Immature natural killer cell (primary cell): ENCODE measurements at places on chromosomes 2 and 18. TPM values are rescaled to one million over a fixed set of nuclear protein-coding genes. Genes with fewer than 3 reads are reported as not detected.
A peak's percentile ranks its signal among the peaks of the same experiment; 100 is the strongest.

GRCh38 chr2:168246072-168246482, 1.3 kb downstream of the STK39 start:
- DNase-seq = no peak
- H3K4me1 ChIP-seq = peaks cover 47% of the 10 kb centered on the region
- peak overlapping the region; percentile 97 for H3K27ac ChIP-seq
- peaks cover 14% of the 10 kb centered on the region for H3K27me3 ChIP-seq

GRCh38 chr2:217711188-217711587, 291.6 kb downstream of the TNS1 start:
- no peak for DNase-seq
- H3K4me1 ChIP-seq = no peaks in the 10 kb centered on the region
- peaks cover 2% of the 10 kb centered on the region for H3K27me3 ChIP-seq
- H3K4me3 ChIP-seq = no peak overlapping the region

DNA sequence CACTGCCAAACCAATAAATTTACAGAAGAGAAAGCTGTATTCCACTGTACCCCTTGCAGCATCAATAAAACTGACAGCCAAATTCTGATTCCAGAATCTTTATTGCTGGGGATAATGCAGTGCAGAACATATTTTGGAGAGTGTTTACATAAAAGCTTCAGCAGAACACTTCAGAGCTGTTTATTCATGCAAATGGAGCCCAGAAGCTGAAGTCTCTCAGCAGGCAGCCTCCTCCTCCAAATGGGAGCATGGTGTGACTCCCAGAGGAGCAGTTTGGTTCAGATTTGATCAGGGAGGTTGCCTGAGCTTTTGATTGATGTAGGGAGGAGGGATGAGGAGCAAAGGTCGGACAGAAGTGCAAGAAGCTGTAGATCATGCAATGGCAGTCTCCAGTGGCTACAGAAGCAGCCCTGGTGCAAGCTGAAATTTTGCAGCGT, 22.4 kb downstream of the LHCGR start:
- H3K4me3 ChIP-seq = no peak overlapping the region
- H3K27me3 ChIP-seq = peaks cover 1% of the 10 kb centered on the region
- no peak for DNase-seq
- H3K36me3 ChIP-seq = no peaks in the 10 kb centered on the region

DNA sequence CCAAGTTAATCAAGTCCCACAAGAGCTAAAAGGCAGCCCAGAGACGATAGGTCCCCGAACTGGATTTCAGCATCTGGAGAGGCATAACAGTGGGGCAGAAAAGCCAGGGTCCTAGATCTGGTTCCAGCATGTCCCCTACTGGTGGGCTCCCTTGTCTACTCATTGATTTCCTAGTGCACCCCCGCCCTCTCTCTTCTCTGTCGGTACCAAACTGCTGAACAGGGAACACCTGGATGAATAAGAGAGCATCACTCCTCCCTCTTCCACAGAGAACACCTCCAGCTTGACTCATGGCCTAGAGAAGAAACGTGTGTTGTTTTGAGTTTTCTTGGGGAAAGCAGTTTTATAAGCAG, 101.3 kb downstream of the FOXI3 start:
- H3K27me3 ChIP-seq = peaks cover 5% of the 10 kb centered on the region
- H3K4me3 ChIP-seq = no peak overlapping the region
- no peak for DNase-seq

- H3K4me1 ChIP-seq = no peaks in the 10 kb centered on the region
- peaks cover 3% of the 10 kb centered on the region for H3K36me3 ChIP-seq
- no peak overlapping the region for H3K4me3 ChIP-seq
- peaks cover 3% of the 10 kb centered on the region for H3K27me3 ChIP-seq
Measured at GRCh38 chr2:216590780-216591179, 42.4 kb upstream of the IGFBP2 start.

GRCh38 chr18:14970027-14970426, 222.1 kb downstream of the ANKRD30B start:
- DNase-seq = no peak
- H3K4me3 ChIP-seq = no peak overlapping the region
- no peaks in the 10 kb centered on the region for H3K36me3 ChIP-seq
- H3K27ac ChIP-seq = no peak overlapping the region

DNA sequence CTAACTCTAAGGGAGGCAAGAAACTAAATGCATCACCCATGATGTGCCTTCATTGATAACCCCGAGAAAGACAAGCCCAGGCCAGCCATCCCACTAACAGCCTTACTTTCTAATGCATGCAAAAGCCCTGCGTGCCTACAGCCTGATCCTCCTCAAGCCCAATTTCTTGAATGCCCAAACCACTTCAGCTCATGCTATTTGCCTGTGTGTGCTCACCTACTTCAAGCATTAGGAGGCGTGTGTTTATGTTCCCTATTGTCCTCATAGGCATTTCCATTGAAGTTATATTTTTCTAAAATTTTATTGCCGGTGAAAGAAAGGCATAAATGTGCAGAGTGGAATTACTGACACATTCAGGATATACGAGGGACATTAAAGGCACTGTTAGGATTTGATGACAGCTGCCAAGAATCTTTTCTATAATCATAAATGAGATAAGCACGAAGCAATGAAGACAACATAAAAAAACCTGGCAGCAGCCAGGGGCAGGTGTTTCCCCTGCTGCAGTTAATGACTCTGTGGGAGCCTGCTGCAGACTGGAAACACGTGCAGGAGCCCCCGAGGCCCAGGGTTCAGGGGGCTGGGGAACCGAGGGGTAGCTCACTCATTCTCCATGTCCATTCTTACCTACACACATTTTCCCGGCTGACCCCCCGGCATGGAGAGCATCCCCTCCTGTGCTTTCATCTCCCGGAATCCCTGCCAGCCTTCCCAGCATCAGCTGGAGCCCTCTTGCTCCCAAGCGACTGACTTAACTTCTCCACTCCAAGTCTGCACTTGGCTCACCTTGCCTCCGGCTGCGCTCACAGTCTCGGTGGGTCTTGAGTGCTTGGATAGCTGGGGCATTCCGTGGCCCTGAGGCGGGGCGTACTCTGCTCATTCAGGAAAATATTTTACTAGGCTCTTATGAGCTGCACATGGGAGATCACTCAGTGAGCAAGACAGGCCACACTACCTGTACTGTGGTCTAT, 292.3 kb upstream of the SIX2 start:
- no peak overlapping the region for H3K27ac ChIP-seq
- no peaks in the 10 kb centered on the region for H3K4me1 ChIP-seq
- H3K36me3 ChIP-seq = no peaks in the 10 kb centered on the region
- DNase-seq = no peak
- H3K27me3 ChIP-seq = peaks cover 4% of the 10 kb centered on the region

- H3K4me3 ChIP-seq = no peak overlapping the region
- no peaks in the 10 kb centered on the region for H3K36me3 ChIP-seq
- no peaks in the 10 kb centered on the region for H3K4me1 ChIP-seq
- DNase-seq = no peak
- H3K27ac ChIP-seq = no peak overlapping the region
Measured at GRCh38 chr2:152496371-152496770, 161.4 kb downstream of the FMNL2 start.

- no peak for DNase-seq
- no peaks in the 10 kb centered on the region for H3K36me3 ChIP-seq
- no peak overlapping the region for H3K4me3 ChIP-seq
- no peak overlapping the region for H3K27ac ChIP-seq
Measured at GRCh38 chr2:240481720-240482119, 46.3 kb downstream of the GPC1 start.

The POTEI gene
- polyA plus RNA-seq = not detected

The SP140 gene
- 34.6 TPM for polyA plus RNA-seq

The GORASP2 gene
- 101 TPM for polyA plus RNA-seq

The CHAC2 gene
- polyA plus RNA-seq = 3.0 TPM

The AMER3 gene
- not detected for polyA plus RNA-seq
